ENCODE measurements at places on chromosomes 13 and 19.

DNA sequence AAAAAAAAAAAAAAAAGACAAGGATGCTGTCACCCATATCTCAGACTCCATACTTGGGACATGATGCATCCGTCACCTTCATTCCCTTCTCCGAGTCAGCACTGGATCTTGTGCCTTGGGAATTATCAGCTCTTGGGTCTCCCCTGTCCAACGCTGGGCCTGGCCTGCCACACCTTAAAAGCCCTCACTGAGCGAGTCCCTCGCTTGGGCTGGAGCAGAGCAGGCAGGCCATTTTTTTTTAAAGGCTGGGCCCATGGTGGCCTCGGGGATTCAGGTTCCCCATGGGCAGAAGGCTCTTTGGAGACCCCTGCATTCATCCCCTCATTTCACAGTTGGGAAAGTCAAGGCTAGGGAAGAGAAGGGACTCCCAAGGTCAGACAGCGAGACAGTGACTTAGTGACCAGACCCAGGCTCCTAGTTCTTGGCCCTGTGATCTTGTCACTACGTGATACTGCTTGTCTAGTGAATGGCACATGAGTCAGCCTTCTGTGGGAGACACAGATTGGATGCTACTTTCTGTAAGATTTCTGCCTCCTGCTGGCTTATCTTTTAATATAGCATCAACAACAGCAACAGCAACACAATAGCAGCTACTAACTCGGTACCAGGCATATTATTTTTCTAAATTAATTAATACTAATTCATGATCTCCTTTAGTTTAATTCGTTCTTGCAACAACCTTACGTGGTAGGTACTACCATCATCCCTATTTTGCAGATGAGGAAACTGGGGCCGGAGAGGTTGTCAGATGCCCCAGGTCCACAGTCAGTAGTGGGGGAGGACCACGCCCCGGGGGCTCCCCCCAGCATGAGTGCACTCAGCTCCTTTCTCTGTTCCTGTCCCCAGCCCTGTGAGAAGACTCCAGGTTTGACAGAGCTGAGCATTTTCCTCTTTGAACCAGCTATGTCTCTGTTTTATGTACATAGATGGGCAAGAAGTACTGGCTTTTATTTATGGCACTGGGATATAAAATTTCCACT lies 27.4 kb upstream of the ZNF536 start:
- no peak for DNase-seq

- no peak for DNase-seq
These were observed 29.8 kb downstream of the DPF1 start for GRCh38 chr19:38194061-38194701.

- no peak for DNase-seq
These were observed 5.8 kb upstream of the JUNB start for GRCh38 chr19:12785431-12786031.

DNA sequence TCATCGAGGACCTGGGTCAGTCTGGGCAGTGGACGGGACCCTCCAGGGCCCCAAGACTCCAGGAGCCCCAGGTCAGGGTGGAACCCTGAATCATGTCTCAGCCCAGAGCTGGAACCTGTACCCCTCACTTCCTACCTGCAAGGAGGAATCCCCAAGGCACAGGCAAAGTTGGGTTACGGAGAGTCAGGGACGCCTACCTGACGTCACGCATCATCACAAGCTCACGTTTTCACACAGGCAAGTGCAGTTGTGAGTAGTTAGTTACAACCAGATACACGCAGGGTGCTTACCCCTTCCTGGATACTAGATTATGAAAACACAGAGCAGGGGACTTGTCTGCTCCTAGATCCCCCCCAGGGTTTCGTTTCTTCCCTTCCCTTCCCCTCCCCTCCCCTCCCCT lies 1.9 kb downstream of the RETN start:
- no peak for DNase-seq

All from endothelial cell of umbilical vein (primary cell).